NCI-H1694 (cell line): ENCODE measurements at places on chromosomes 6 and 20.

DNA sequence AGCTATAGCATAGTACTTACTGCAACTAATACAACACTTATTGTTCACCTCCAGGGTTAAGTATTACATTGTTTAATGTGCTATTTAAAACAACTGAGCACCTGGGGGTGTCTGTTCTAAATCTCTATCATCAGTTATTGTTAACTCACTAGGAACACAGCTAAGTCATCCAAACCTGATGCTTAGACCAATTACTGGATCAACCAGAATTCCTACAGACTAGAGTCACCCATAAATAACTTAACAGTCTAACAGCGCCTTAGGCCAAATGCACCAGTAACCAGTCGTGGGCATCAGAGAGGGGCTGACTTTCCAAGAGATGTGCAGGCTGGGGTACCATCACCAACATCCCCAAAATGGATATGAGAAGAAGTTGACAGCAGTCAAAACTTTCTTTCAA, 110.7 kb downstream of the ADTRP start:
- DNase-seq = no peak

GRCh38 chr20:62617711-62618483, 24.4 kb upstream of the SLCO4A1 start:
- DNase-seq = no peak

GRCh38 chr6:48818052-48818412, 645.0 kb downstream of the MMUT start:
- DNase-seq = no peak

DNA sequence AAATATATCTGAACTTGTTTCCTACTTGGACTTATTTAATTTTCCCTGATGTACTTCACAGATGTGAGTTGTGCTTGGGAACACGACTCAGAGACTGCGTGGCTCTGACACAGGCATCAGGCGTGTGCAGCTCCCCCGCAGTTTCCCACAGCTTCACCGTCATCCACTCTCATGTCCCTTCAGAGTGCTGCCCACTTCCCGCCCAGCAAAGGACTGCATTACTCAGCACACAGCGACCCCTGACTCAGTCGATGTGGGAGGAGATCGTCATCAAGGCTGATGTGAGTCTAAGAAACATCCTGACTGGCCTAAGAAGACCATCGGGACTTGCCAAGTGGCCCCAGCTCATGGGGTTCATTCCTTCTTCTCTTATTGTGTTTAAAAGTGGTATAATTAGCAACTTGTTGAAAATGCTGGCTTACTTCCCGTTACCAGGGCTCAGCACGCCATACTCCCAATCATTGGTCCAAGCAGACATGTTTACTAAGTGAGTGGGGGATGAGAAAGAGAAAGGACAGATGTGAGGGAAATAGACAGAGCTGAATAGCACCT, 539.4 kb upstream of the JARID2 start:
- DNase-seq = no peak

- no peak for DNase-seq
Observed at GRCh38 chr6:17390276-17390675, 3.1 kb upstream of the CAP2 start.

DNA sequence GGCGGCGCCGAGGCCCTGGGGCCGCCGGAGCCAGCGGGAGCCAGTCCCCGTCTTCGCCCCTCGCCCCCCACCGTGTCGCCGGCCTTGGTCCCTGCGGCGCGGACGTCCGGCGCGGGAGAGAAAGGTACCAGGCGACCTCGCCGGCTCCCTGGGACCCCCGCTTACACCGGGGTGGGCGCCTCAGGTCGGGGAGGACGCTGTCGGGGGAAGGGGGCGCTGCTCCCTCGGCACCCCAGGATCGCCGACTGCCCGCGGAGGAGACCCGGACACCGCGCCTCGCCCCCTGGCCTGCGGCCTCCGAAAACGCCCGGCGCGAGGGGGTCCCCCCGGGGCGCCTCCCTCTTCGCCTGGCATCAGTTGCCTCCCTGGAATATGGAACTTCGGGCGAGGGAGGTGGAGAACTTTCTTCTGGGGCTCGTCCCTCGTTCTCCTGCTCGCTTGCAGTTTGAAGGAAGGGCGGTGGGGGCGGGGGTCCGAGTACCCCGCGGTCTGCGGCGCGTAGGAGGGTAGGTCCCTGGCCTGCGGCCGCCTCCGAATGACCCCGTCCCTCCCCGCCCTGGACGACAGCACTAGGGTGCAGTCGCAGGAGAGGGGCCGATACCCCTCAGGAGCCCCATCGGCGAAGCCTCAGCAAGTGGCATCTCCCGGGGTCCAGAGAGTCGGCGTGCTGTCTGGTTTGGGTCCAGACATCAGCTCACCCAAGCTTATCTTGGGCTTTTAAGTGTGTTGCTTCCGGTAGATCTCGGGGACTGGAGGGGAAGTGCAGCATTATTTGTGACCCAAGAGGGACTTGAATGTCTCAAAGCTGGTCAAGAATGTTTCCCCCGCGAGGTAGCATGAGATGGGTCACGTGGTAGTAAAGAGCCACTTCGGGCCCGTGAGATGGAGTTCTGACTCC, 549 bp downstream of the ANKRD6 start:
- DNase-seq = no peak

- no peak for DNase-seq
Observed at GRCh38 chr20:42531508-42531961, 658.2 kb downstream of the PTPRT start.

GRCh38 chr6:56664029-56664428, 21.3 kb upstream of the DST start:
- DNase-seq = no peak

DNA sequence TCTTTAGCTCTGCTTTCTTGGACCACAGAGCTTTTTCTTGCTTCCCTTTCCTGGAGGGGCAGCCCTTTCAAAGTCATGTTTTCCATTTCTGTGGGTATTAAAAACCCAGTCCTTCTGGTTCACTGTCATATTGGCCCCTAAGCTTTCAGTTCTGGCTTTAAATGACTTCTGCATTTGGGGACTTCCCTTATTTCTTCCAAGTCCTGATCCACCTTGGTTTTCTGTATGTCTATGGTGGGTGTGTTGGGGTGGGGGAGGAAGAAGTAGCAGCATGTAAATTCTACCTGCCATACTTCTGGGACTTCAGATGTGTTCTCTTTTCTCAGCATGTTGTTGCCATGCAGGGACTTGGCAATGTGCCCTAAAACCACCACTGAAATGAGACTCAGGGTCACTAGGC, 77.1 kb upstream of the EMILIN3 start:
- no peak for DNase-seq

DNA sequence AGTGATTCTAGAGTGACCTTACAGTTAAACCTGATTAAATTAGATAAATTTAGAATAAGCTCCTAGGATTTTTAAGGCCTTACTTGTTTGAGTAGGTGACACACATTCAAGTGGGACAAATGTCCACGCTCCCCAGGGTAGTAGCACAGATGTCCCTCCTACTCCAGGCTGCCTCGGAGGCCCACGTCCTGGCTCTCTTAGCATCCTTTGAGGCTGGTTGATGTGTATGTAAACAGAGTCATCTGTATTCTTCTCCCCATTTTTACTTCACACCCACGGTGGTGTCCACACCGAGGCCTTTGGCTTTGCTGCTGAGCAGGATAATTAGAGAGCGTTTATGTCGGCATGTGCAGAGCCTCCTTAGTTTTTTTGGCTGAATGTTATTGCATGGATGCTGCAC, 15.8 kb downstream of the ENTPD6 start:
- no peak for DNase-seq

GRCh38 chr6:36627801-36628246, 33.7 kb downstream of the SRSF3 start:
- DNase-seq = peak; percentile 43

- DNase-seq = no peak
Observed at GRCh38 chr6:169145991-169146501, 107.6 kb downstream of the THBS2 start.

GRCh38 chr6:109772883-109773431, 81.9 kb downstream of the FIG4 start:
- no peak for DNase-seq

DNA sequence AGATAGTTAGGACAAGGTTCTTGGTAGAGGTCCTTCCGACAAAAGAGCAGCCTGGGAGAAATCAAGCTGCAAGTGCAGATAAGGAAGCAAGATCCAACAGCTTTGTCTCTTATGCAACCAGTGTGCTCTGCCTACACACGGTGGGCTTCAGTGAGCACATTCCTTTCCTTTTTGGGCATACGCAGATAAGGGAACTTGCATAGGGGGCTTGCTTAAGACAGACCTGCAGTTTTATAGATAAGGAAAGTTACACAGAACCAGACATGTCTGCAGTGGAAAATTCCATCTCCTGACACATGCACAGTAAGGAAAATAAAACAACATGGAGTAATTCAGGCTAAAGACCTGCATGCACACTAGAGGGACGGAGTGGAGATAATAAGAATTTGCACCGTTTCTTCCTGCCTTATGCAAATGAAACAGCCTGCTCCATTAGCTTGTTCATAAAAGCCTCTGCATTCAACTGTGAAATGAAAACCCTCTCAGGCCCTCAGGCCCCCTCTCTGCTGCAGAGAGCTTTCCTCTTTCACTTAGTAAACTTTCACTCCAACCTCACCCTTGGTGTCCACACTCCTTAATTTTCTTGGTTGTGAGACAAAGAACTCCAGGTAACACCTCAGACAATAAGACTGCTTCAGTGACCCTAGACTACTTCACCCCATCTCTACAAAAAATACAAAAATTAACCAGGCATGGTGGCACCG, 97.5 kb upstream of the MYLIP start:
- no peak for DNase-seq

DNA sequence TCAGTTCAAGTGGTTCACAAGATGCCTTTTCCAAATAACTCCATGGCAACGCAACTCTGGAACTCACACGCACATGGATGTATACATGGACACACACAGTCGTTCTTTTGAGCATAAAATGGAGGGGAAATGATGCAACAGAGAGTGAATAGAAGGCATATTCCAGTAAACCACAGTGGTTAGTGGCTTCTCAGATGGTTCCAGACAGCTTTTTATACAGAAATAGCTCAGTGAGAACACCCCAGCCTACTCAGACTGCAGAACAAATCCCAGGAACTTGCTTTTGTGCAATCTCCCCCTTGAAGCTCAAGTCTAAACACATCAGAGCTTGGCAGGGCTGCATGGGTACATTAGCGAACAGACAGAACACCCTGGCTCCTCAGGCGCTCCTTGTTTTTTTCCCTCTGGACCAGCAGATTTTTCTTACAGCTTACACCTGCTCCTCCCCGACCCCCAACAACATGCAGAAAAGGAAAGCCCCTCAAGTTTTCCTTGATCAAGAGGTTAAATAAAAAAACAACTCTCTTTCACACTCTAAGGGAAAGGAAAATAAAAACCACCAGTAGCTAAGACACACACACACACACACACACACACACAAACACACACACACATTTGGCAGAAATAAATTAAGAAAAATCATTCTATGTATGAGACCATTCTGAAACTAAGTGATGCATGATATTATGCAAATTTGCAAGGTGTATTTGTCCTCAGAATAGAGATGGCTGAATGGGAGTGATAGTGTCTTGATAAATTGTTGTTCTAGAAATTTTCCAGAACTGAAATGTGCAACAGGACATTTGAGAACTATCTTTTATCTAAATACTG, 51.2 kb upstream of the RANBP9 start:
- DNase-seq = no peak

DNA sequence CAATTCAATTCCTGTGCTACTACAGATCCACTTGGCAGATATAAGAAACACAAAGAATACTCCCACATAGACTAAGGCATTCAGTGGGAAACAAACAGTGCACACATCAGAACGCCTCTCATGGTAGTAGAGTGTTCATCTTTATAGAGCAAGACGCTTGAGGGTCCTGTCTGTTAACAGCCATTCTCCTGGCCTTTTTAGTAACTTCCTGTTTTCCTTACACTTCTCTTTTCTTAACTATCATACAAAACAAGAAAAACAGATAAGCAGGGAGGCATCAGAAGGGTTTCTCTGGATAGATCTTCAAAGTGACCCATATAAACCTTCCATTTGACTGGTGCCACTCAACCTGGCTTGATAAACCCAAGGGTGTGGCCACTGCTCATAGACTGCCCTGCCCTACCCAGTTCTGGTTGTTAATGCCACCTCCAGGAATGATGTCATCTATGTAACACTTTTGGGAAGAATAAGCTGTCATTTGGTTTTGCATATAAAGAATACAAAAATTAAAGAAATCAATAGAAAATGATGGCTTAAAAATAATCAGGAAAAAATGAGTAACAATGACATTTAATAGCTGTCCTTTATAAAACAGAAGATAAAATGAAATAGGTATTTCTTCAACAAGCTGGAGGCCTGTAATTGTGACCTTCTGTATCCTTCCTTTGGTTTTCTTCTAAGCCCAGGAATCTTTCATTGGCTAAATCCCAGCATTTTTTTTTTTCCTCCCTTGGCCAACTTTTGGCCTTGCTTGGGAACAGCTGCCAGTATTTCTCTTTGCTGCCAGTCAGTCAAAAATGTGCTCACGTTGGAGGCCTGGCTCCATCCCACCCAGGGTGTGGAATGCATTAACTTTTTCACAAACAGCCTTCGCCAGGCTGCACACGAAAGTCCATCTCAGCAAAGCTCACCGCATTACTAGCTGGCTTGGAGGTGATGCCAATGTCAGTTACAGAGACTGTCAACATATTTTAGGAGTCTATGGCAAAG, 103.5 kb downstream of the GJA10 start:
- peak; percentile 38 for DNase-seq

GRCh38 chr6:47187893-47188587, 121.7 kb downstream of the TNFRSF21 start:
- DNase-seq = no peak

- DNase-seq = no peak
Observed at GRCh38 chr20:53569606-53570307, 23.9 kb downstream of the ZNF217 start.

DNA sequence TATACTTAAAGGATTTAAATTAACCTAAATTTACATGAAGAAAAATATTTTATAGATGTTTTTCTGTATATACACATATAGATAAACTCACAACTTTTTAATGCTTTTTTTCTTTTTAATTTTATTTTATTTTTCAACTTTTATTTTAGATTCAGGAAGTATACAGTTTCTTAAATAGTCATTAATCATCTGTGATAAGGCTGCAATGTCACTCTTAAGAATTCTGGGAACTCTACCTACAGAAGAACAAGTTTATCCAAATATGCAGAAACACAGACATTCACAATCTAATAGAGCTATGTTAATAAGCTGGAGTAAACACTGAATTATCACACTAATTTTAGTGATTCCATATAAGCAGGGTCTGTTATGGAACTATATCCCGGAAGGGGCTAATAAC, 181.2 kb downstream of the TASP1 start:
- no peak for DNase-seq

- no peak for DNase-seq
Observed at GRCh38 chr6:38103921-38104320, 284.4 kb downstream of the ZFAND3 start.

GRCh38 chr6:72642435-72642834, 20.6 kb downstream of the KCNQ5 start:
- DNase-seq = no peak

GRCh38 chr20:15187612-15188011, 850.2 kb upstream of the FLRT3 start:
- no peak for DNase-seq
